H4 (cell line): ENCODE measurements at places on chromosomes 1 and 21. TPM values are rescaled to one million over a fixed set of nuclear protein-coding genes. Genes with fewer than 3 reads are reported as not detected.

- DNase-seq: no peak
These were observed 225.8 kb downstream of the VAV3 start for GRCh38 chr1:107739201-107739600.

- DNase-seq: no peak
These were observed 10.6 kb downstream of the G0S2 start for GRCh38 chr1:209685821-209686220.

DNA sequence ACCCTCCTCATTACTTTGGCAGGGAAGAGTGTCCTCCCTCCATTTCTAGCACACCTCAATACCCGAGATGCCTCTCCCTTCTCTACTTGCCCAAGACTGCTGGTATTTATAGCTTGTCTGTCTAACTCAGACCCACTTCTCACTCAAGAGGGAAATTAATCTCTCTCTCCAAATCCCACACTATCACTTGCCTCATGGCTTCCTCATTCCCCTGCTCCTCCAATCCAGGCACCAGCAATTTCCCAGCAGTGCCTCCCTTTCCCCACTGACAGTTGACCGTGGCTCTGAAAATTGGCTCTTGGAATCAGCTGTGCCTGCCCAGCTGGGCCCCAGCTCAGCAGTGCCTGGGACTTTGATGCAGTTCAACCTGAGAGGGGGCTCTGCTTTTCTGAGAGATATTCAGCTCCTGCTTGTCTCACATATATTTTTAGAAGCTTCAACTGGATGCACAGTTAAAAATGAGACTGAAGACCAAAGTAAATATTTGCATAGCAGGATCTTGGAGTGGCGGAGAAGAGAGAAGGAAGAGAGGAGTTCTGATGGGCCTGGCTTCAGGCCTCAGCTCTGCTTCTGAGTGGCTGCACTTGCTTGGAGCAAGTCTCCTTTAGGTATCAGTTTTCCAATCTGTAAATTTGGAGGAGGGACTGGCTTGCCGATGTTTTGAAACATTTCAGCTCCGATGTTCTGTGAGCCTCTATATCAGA is 81.1 kb upstream of the SPATA6 start:
- no peak for DNase-seq

- no peak for DNase-seq
These were observed 51.6 kb downstream of the PCBP3 start for GRCh38 chr21:45695086-45695485.

Gene SLC30A7
- total RNA-seq: 32.7 and 41.3 TPM in 2 replicates

Gene HSD3B2
- not detected in 2 replicates for total RNA-seq

Gene CD1D
- 0.64 and 2.0 TPM in 2 replicates for total RNA-seq

Gene CD52
- total RNA-seq: 3.0 TPM in 1 of 2 replicates, not detected in the other
